ENCODE measurements at places on chromosomes 4 and X.

GRCh38 chr4:62288808-62289541 is 1088.8 kb downstream of the ADGRL3 start:
- DNase-seq, result no peak

- DNase-seq, result no peak
Observed at GRCh38 chr4:15899511-15899910, 39.0 kb downstream of the FGFBP1 start.

GRCh38 chr4:188876881-188877280 is 737.6 kb downstream of the TRIML1 start:
- no peak for DNase-seq

DNA sequence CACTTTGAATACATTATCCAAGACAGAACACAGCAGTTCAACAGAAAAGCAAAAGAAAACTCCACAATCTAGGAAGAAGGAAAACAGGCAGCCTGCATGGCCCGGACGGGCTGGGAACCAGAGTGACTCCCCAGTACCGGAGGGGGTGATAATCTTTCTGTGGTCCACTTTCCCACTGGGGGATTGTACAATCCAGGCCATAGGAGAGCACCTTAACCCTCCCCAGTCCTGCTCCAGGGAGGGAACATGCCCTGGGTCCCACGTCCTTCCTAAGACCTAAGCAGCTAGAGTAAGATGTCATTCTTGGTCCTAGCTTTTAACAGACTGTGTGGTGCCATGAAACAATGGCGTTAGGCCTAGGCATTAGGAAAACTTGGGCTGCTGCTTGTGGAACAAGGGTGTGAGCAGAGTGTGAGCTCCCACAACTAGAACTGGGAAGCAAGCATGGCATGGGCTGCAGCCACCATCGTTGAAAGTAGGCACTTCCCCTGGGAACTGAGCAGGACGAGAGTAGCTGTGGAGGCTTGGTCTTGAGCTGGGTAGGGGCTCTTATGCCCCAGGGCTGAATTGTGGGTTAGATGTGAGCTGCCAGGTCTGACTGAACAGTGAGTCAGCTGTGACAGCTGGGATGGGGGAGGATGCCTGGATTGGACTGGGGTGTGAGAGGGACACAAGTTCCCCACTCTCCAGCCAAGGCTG is 42.4 kb downstream of the NAT8L start:
- DNase-seq, result no peak

GRCh38 chr4:138939960-138940359 is 75.6 kb upstream of the NOCT start:
- DNase-seq, result no peak

GRCh38 chrX:48683411-48683982 is at the start of gene WAS:
WAS (plus strand) TSS chrX:48683799; CDS start chrX:48683854, 55 bp downstream.
- no peak for DNase-seq
